Renal cortical epithelial cell (primary cell): ENCODE measurements at places on chromosomes 3 and 15.

- no peak for DNase-seq
Measured at GRCh38 chr3:85977615-85978338, 1013.2 kb downstream of the VGLL3 start.

DNA sequence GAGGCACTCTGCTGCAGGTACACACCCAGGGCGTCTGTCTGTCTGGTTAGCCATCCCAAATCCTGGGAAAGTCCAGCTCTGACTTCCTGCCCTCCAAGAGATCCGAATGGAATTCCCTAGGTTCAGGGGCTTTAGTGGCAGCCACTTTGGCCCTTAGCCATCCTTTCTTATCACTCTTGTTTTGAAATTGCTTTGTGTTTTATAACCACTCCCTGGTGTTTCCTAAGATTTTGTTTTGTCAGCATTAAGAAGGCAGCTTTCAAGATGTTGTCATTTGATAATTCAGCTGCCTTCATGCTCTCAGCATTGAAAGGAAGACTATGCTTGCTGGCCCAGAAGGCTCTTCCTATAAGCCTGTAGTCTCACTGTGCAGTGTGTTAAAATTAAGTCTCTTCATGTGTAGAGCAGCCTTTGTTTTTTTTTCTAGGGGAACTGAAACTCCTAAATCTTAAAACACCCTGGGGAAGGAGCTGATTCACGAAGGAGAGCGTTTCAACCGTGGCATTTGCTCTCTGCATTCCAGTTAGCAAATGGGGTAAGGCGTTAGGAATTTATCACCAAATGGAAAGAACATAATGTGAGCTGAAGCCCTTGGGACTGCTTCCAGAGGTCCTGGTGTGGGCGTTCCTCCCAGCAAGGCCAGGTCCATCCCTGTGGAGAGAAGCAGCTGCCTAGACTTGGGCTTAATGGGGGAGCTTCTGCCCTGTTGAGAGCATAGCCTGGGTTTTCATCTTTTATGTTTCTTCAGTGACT lies 14.2 kb upstream of the CLEC3B start:
- DNase-seq: peak; percentile 94

DNA sequence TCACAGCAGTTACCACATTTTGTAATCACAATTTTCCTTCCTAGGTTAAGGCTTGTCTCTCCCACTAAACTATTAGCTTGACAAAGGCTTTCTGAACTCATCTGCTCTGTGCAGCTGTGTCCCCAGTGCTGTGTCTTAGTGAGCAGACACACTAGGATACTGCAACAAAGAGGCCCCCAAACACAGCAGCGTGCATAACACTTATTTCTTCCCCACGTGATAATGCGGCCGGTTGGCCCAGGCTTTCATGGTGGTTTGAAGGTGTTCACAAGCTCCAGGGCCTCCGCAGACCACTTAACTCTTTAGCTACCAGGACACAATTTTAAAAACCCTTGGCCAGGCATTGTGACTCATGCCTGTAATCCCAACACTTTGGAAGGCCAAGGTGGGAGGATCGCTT lies 2.2 kb upstream of the HDAC11 start:
- DNase-seq: no peak

GRCh38 chr3:127791221-127791913 lies 30.9 kb downstream of the MGLL start:
- peak; percentile 51 for DNase-seq

DNA sequence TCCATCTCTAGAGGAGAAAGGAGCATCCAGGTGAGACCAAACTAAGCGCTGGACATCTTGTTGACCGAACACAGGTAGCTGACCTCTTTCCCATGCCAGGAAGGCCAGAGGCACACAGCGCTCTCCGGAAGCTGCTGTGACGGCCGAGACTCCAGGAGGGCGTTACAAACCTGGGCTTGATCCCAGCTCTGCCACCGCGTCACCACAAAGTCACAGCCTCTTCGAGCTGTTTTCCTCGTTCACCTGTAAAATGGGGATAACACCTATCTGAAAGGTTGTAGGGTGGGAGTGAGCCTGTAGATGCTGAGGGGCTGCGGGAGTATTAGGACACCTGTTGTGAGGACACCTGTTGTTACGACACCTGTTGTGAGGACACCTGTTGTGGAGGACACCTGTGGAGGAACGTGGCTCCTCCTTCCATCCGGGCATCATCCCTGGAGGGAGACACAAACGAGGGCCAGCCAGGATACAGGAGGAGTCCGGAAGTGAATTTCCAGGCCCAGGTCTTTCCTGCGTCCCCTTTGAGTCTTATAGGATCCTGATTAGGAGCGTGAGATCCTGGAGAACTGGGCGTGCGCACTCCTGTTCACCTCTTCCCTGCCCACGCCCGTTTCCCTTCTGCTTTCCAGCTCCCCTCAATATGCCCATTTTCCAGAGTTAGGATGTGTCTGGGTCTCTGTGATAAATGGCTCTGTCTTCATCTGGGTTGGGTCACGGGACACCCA lies 2.3 kb upstream of the MUC4 start:
- no peak for DNase-seq

DNA sequence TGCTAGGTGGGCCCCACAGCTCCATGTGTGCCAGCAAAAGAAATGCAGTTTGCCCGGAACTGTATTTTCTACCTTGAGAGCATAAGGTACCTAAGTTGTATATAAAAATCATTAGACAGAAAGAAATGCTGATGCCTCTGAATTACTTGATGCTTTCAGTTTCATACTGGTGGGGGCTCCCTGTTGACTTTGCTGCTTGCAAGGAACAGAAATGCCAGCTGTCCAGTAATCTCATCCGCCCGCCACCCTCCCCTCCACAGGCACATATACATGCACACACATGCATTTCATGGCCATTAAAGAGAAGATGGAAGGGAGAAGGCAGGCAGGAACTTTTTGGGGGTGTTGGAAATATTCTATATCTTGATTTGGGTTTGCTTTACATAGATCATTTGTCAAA lies 38.4 kb downstream of the LIMD1 start:
- DNase-seq: no peak

DNA sequence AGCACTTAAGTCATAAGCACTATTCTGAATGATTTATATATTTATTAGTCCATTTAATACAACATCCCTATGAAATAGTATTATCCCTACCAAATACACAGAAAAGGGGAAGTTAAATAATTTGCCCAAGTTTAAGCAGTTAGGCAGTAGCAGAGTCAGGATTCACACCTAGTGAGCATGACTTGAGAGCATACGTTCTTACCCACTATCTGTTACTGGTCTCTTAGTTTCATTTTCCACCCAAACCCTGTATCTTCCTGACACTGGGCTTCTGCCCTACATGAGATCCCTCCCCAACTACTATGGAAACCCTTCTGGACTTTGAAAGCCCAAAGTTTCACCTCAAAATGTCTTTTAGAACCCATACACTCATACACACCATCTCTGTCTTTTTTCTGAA lies 4.4 kb upstream of the ATOSA start:
- DNase-seq: no peak
